Stimulated activated CD4-positive, alpha-beta T cell treated with anti-CD3 and anti-CD28 coated beads, TNF-alpha, amount 100 ng/mL, for 24 hours (primary cell): ENCODE measurements at places on chromosomes 4 and X.

DNA sequence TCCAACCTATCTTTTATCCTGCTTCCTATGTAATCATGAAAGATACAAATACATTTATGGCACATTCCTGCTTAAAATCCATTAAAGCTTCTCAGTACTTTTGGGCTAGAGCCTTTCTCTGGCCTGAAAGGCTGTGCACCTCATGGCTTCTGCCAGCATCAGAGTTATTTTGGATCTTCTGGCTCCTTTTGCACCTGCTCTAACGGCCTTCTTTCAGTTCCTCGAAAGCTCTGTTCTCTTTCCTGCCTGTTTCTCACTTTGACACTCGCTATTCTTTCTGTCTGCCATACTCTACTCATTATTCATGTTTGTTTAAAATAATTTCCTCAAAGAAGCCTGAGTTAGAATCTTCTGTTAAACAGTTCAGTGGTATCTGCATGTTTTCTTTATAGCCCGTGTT is 86.0 kb downstream of the LRP2BP start:
- DNase-seq, result no peak

- DNase-seq, result no peak
Observed at GRCh38 chr4:86891762-86892635, at the start of gene C4orf36. TSS of gene C4orf36 (minus strand) at chr4:86892422. CDS start at chr4:86891520, 902 bp downstream.

- DNase-seq, result no peak
Observed at GRCh38 chrX:53077207-53078197, 4.7 kb upstream of the TSPYL2 start.

DNA sequence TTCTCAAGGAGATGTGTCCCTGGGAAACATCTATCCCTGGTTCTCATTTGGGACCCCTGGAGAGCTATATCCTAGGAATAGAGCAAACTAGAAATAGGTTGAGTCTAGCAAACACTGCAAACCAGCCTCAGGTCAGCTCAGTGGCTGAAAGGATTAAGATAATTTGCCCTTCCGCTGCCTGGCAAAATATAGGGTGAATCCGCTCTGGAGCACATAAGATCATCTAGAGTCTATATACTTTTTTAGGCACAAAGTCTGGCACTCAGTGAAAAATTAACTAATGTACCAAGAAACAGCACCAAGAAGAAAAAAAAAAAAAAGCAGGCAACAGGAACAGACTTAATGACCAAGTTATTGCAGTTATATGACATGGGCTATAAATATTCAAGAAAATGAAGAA is 7.3 kb upstream of the GUCY2F start:
- no peak for DNase-seq

DNA sequence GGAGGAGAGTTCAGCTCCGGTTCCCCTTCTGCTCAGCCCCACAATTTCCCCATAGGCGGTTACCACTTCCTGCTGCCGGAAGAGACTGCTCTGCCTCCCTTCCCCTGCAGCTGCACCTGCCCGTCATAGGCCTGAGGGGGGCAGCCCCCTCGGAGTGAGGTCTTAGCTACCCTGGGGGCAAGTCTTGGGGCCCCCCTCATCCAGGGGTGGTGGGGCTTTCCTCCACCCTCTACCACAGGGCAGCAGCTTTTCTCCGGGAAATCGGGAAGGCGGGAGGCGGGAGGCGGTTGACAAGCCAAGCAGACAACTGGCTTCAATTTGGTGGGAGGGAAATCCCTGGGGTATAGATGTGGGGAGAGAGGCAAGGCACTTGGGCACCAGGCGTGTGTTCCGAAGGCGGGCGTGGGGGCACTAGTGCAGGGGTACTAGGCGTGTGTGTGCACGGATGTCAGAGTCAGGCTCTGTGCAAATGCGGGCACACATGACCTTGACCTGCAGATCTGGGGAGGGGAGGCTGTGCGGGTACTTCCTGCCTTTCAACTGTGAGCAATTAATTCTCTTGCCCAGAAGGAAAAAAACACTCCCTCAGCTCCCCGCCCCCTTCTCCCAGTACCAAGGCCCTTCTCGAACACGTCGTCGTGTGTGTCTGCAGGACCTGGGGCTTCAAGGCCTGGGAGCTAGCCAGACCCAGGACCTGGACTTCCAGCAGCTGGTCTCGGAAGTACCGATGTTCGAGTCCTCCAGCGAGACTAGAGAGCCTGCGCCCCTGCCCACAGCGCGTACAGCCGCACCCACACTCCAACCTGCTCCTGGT is 1.0 kb upstream of the ARHGAP4 start:
- DNase-seq, result no peak

GRCh38 chr4:47213971-47214370 is 182.6 kb downstream of the GABRB1 start:
- DNase-seq, result no peak

DNA sequence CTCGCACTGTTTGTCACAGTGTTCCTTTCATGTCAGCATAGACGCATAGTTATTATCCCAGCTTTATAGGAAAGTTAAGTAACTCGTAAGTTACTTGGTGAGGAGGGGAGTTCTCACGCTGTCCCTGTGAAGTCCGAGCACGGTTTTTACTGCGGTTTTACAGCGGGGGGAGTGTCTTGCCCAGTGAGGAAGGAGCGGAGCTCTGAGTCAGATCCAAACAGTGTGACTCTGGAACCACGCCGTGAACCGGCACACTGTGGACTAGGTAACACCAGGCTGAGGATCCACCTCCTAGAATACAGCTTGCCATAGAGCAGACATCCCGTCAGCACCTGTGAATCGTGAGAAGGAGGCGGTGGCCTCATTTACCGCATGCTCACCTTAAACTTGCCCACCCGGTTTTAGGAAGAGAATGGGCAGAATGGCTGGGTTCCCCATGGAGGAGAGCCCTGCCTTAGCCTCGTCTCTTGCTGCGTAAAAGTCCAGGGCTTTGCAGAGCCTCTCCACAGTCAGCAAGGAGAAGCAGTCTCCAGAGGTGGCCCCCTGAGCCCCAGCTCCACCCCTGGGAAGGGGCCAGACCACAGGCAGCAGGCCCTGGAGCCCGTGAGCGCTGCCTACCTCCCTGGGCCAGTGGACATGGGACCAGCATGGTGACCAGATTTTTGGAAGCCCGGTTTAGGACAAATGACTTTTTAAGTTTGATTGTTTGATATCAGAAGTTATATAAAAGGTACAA is 40.2 kb upstream of the HGFAC start:
- DNase-seq, result no peak

- DNase-seq, result no peak
Observed at GRCh38 chr4:163598489-163598888, 104.0 kb downstream of the TMA16 start.

GRCh38 chr4:13908455-13908854 is 280.9 kb upstream of the BOD1L1 start:
- no peak for DNase-seq

- DNase-seq, result no peak
Observed at GRCh38 chr4:94127707-94128328, 79.8 kb upstream of the SMARCAD1 start.

GRCh38 chr4:86769794-86770193 is 79.4 kb downstream of the SLC10A6 start:
- no peak for DNase-seq

DNA sequence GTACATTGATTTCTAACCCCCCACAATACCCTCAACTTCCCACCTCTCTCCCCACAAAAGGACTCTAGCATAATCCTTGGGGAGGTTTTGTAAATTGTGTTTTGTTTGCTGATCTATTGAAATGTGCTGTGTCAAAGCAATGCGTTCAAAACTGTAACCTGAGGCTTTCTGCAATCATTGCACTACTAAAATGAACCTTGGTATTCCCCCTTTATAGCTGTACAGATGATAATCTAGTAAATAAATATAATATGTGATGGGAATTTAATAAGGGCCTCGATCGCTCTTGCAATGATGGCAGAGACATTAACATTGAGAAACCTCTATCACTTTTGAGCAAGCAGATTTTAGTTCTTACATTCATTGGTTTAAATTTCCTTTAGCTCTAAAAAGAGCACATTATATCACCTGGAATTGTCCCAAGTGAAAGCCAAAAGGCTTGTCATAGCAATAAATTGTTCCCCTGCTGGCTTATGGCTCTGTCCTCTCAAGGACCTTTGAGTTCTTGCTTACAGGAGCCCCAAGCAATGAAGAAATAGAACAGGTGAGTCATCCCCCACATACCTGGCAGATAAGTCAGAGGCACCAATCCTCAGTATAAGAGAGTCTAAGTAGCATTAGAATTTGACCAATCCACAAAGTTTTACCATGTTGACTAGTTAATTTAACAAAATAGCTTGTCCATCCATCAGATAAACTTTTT is 18.4 kb upstream of the ACE2 start:
- DNase-seq, result no peak
